ENCODE measurements at places on chromosomes 5 and 9.

- no peak for DNase-seq
Observed at GRCh38 chr9:811106-811531, 30.4 kb upstream of the DMRT1 start.

- DNase-seq, result no peak
Observed at GRCh38 chr5:78787783-78788182, 139.2 kb upstream of the LHFPL2 start.

DNA sequence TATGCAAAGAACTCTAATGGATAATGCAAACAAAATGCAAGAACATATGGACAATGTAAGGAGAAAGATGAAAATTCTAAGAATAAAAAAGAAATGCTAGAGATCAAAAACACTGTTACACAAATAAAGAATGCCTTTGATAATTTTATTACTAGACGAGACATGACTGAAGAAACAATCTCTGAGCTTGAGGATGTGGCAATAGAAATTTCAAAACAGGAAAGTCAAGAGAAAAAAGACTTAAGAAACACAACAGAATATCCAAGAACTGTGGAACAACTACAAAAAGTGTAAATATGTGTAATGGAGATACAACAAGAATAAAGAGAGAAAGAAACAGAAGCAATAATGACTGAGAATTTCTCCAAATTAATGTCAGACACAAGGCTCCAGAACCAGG, 140.5 kb upstream of the ACOT12 start:
- DNase-seq, result no peak

DNA sequence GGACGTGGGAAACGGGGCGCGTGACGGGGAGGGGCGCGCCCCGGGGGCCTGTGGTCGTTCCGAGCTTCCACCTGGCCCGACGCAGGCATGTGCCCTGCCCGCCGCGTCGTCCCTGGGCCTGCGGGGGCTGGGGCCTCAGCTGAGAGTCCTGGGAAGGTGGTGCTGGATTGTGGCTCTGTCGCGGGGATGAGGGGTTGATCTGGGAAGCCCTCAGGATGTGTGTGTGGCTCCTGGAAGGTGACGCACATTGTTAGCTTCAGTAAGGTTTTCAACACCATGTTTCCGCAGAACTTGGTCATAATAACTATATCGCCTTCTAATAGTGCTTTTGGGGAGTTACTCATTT, 589.1 kb downstream of the MTRR start:
- no peak for DNase-seq

DNA sequence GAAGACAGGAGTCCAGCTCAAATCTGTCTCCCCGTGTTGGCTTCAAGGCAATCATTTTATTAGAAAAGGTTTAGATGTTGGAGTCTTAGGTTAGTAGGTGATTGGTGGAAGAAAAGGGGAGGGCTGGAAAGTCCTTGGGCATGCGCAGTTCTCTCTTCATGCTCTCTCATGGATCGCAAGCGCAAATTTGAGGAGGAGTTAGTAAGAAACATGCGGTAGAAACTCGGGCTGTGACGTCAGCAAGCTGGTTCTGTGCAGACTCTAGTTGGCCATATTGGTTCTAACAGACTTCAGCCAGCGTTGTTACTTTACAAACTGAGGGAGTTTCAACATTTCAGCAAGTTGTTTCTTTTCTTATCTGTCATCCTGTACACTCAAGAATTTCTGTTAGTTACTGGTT, 392.2 kb downstream of the CDK5RAP2 start:
- no peak for DNase-seq

DNA sequence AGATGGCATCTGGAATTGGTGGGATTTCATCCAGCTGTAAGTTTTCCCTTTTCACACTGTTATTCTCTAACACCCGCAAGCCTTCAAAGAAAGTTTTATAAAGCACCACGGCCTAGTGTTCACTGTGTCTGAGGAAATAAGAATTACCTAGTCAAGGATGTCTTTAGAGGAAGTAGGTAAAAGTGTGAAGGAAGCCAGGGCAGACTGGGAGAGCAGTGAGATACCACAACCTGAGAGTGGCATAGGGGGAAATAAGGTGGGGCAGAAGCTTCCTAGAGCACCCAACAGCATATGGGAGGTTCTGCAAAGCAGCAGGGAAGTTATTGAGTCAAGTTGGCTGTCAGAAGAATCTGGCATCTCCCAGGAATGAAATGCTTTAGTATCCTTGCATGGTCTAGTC, 241.2 kb downstream of the CETN3 start:
- DNase-seq, result no peak

DNA sequence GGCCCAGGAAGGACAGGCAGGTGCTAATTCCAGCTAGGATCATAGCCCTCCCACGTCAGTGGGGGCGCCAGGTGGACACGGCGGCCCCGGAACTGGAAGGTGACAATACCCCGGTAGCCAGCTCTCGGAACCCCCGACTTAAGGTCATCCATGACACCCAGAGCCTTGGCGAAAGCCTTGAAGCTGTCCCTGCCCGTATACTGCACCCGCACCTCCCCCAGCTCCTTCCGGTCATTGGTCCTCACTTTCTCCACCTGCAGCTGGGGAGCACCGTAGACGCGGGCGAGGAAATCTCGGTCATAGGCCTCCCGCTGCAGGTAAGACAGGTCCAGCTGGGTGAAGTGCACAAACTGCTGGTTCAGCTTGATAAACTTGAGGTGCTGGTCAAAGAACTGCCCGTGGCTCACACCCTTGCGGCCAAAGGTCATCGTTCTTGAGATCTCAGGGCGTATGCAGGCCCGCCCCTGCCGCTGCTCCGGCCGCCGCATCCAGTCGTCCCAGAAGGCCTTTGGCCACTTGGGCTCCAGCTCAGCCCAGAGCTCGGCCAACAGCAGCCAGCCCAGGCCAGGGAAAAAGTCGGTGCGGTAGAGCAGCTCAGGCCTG, 10.9 kb downstream of the MGAT1 start:
- DNase-seq, result no peak

- DNase-seq, result no peak
Observed at GRCh38 chr5:93054424-93055163, 526.4 kb downstream of the NR2F1-AS1 start.

DNA sequence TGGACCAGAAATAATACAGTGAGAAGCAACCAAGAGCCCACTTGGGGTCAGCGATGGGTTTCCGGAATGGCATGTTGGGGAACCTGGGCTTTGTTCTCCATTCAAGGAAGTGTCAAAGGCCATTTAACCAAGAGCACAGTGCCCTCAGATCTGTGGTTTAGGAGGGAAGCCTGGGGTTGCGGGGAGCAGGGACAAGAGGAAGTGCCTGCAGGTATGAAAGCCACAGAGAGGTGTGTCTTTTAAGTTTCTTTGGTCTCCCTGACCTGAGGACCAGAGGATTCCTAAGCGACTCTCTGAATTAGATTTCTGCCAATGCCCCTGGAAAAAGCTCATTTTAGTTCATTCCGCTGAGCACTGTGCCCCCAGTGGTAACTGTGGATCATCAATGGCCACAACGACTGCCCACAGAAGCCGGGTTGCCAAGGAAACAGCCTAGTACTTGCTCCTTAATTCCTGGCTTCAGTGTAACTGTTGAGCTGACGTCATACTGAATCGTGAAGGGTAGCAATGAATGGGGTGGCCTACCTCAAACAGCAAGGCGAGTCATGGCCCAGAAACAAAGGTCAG, 107.3 kb upstream of the SPIN1 start:
- no peak for DNase-seq

DNA sequence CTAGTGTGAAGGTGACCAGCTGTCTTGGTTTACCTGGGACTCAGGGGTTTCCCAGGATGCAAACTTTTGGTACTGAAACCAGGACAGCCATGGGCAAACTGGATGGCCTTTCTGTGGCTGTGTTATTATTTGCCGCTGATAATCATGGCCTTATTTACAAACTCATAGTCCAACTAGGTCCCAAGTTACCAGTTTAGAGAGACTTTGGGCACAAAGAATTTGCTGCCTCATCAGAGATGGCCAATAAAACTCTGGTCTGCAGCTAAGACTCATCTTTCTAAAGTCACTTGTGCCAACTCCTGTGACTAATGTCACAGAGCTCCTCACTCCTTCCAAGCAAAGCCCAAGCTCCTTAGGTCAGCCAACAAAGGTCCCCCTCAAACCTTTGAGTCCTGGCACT, 47.5 kb upstream of the PLPP6 start:
- DNase-seq, result no peak

DNA sequence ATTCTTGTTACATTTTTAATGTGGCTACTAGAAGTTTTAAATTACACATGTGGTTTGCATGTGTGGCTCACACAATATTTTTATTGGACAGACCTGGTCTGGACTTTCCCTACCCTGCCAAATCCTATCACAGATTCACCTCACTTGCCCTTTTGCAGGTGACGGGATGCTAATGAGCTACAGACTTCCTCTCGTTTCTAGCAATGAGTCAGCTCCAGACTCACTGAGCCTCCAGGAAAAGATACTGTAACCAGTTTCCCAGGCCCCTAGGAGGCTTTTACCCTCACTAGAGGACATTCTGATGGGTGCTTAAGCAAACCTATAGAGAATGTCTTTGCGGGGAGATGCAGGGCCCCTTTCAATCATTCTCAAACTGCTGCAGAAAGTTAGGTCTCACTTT, 135.4 kb downstream of the WDR41 start:
- no peak for DNase-seq

GRCh38 chr5:33343676-33344327, 97.0 kb upstream of the TARS1 start:
- no peak for DNase-seq

GRCh38 chr5:102819634-102820033, 64.5 kb downstream of the PAM start:
- no peak for DNase-seq

GRCh38 chr9:1219284-1219683, 169.1 kb downstream of the DMRT2 start:
- no peak for DNase-seq

DNA sequence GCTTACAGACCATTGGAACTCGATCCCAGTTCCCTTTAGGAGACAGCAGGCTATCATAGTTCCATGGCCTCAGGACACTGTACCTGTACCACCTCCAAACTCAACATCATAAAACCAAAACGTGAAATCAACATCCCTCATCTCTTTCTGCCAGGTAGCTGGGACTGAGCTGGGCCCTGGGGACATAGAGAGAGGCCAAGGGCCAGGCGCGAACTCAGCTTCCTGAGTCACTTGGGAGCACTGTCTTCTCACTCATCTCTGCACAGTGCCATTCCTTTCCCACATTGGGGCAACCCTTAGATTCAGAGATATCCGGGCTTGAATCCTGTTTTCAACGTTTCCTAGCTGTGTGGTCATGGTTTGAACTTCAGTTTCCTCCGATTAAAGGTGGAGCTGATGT, 12.2 kb downstream of the DAB2IP start:
- DNase-seq, result no peak

GRCh38 chr5:141494761-141495452, 6.0 kb downstream of the PCDHGC5 start:
- no peak for DNase-seq

DNA sequence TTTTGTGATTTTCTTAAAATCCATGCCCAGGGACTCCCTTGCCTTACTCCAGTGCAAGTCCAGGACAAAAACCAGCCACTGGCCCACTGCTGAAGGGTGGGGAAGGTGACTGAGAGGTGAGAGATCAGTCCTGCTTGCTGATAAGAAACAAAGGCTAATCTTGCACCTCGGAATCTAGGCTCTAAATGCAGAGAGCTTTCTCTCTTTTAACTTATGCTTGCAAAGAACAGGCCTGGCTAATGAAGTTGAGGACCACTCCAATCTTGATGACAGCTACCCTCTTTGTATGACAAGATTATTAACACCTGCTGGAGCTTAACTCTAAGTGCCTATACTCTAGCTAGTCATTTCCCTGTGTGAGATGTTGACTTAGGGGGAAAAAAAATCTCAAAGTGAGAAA, 8.8 kb downstream of the TLE1 start:
- no peak for DNase-seq

- peak; percentile 20 for DNase-seq
Observed at GRCh38 chr5:158881091-158881880, 218.4 kb downstream of the EBF1 start.

GRCh38 chr9:37995348-37995737, 73.7 kb downstream of the SHB start:
- DNase-seq, result no peak

DNA sequence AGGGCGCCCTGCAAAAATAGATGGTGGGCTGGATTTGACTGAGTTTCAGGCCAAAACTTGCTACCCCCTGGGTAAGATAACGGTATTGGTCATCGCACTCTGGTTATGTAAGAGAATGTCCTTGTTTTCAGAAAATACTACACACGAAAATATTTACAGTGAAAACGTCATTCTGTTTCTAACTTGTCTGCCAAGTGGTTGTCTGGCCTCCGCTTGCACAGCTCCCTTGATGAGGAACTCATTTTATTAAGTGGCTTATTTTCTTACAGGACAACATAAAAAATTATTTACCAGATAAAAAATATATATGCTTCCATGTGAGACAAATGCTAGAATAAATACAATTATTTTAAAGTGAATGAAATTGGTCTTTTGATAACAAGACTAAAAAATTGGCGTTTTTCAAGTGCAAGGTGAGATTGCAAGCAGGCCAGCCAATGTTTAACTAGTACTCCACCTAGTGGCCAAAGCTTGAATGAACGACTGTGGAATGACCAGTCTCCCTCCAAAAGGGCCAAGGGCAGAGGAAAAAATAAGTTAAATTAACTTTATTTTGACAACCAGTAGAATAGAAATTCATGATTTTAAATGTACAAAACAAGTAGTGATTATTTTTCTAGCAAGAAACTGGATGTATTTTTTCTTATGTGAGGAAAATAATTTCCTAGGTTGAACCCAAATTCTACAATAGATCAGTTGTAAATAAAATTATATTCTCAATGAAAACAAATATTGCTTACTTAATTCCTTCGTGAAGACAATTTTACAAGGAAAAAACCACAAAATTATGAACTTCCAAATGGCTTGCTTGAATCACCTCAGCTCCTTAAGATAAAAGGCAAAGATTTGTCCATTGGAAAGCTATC, 93.2 kb downstream of the ZFAND5 start:
- DNase-seq, result peak; percentile 1

GRCh38 chr9:31519424-31519823, 865.0 kb upstream of the ACO1 start:
- no peak for DNase-seq

GRCh38 chr9:23493219-23493618, 332.8 kb downstream of the ELAVL2 start:
- DNase-seq, result no peak

GRCh38 chr5:137320056-137321045, 178.8 kb downstream of the SPOCK1 start:
- peak; percentile 4 for DNase-seq

GRCh38 chr5:95007921-95008597, 276.8 kb downstream of the MCTP1 start:
- DNase-seq, result no peak

- no peak for DNase-seq
Observed at GRCh38 chr5:118144540-118144939, 843.8 kb downstream of the DTWD2 start.

All from DMS79 treated with DMSO at 0.1 percent for 48 hours (cell line).